ENCODE measurements at places on chromosomes 12 and 14.

DNA sequence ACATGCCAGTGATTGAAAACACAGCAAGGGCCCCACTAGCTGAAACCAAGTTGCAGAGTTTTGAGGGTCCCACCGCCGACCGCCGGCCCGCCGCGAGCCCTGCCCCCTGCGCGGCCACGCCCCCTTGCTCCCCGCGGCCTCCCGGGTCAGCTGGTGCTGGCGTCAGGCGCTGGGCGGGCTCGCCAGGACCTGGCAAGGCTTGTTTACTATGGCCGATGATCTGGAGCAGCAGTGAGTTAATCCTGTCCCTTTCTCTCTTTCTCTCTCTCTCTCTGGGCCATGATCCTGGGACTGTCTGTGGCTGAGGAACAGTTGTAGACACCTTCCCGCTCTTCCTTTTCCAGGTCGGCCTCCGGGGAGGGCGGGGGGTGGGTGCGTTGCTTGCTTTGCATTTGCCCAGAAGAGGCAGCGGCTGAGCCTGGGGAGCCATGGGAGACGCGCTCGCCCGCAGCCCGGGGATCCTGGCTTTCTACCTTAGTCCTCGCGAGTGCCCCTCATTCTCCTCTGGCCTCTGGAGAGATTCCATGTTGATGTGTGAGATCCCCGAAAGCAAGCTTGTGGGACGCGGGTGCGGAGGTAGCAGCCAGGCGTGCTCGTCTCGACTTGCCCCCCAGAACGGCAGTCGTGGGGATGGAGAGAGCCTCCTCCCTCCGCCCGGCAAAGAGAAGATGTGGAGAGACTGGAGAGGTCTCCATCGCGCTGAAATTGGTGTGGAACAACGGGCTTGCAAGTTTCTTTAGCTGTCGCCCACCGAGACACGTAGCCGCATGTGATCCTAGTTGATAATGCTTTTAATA lies at the start of gene ABHD4:
Gene ABHD4 (plus strand): TSS at position 202 of the 797 bp plus-strand sequence. CDS start 7 bp downstream, at position 209.
- DNase-seq = peak; percentile 53

DNA sequence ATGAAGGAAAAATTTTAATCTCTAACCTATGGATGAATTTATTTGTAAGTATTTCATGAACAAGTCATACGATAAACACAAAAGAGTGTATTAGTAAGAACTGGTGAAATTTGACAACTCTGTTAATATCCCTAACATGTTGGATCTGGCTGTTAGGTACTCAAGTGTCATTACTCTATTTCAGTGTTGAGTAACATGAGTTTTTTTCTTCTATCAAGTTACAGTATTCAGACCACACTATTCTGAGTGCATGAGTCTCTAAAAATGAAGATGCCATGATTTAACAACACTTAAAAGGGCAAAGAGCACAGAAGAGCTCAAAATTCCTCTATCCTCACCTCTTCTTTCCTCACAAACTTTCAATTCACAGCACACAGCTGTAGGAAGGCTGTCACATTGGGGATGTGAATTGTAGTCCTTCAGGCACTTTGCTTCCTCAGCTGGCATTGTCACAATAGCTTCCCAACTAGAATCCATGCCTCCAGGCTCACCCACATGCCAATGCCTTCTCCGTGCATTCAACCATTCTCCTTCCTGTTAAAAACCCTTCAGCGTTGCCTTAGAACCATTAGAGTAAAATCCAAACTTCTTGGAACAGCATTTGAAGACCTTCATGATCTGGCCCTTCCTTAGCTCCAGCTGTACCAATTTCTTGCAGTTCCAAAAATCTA lies 73.7 kb upstream of the DBX2 start:
- DNase-seq = no peak

DNA sequence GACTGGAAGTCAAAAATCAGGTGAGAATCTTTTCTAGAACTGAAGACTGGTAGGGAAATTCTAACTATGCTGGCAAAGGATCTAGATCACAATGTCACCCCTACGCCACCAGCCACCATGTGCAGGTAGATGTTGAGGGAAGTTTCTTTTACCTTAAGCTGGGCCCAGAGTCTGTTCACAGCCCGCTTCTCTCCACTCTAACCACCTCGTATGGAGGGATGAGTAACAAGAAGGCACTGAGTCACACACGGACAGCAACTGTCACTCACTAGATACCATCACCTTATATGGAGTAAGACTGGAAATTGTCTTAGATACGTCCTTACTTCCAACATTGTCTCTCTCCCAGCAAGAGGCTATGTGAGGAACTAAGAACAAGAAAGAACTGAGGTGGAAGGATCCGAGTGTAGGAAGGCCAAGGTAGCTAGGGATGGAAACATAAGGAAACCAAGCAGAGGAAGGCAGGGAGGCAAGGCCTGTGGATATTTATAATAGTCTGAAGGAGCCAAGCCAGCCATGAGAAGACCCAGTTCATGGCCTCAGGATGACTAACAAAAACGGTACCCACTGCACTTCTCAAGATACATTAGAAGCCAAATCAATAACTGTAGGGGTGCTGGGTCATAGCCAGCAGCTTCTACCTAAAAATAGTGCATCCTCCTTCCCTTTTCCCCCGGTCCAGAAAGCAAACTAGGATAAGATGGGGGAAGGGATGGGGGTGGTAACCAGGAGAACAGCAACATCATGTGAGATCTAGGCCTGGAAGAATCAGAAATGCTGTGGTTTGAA lies 15.5 kb downstream of the REM2 start:
- DNase-seq = no peak

GRCh38 chr12:26770239-26771070 lies 62.5 kb downstream of the ITPR2 start:
- no peak for DNase-seq

DNA sequence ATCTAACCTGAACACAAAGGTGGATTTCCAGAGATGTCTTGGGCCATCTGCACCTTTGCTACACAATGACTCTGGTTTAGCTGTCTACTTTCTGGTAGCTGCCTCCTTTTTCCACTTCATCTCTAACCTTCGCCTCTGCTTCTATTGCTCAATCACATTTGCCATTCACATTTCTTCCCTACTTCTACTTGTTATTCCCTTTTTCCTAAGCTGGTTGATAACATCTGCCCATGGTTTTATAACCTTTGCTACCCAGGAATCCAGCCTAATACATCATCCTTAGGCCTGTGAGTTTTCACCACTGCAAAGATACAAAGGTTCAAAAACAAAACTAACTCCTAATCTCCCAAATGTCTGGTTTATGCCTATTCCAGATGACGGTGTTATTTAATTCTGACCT lies 13.2 kb downstream of the SPPL3 start:
- DNase-seq = no peak

- no peak for DNase-seq
Observed at GRCh38 chr14:35786856-35787255, 22.2 kb downstream of the RALGAPA1 start.

GRCh38 chr12:90854136-90854689 lies 100.8 kb downstream of the CCER1 start:
- DNase-seq = peak; percentile 16

DNA sequence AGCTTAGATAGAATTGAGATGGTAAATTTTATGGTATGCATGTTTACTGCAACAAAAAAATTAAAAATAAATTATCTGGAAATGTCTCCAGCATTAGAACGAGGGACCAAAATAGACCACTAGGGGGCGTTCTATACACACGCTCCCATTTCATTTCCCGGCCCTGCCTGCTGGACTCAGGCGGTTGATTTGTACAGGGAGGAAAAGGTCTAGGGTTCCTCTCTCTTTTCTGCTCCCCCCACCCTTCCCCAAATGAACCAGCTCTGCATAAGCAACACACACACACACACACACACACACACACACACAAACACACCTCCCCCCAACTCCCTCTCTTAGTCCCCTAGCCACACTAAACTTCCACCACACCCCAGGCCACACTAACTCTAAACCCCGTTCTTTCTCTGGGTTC lies 7.8 kb upstream of the DTX1 start:
- peak; percentile 69 for DNase-seq

DNA sequence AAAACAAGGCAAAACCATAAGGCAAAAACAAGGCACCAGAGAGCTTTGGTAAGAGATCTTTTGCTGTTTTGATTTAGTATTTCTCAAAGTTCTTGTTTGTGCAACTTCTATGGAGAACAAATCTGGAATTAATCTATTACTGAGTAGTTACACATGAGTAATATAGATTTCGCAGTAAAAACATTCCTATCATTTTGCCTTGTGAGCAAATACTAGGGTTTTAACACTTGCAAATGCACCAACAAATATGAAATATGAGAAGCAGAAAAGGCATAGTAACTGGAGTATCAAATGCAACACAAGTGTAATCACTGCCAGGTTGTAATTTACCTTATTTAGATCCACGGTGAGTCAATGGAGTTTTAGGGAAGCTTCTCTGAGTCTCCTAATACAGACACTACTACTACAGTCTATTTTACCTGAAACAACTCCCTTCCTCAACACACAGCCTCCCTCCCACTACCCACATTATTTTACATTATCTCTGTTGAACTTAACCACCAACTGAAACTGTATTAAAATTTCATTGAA lies 324.1 kb downstream of the FLRT2 start:
- no peak for DNase-seq

GRCh38 chr12:111521801-111522200 lies 77.3 kb downstream of the ATXN2 start:
- DNase-seq = no peak

DNA sequence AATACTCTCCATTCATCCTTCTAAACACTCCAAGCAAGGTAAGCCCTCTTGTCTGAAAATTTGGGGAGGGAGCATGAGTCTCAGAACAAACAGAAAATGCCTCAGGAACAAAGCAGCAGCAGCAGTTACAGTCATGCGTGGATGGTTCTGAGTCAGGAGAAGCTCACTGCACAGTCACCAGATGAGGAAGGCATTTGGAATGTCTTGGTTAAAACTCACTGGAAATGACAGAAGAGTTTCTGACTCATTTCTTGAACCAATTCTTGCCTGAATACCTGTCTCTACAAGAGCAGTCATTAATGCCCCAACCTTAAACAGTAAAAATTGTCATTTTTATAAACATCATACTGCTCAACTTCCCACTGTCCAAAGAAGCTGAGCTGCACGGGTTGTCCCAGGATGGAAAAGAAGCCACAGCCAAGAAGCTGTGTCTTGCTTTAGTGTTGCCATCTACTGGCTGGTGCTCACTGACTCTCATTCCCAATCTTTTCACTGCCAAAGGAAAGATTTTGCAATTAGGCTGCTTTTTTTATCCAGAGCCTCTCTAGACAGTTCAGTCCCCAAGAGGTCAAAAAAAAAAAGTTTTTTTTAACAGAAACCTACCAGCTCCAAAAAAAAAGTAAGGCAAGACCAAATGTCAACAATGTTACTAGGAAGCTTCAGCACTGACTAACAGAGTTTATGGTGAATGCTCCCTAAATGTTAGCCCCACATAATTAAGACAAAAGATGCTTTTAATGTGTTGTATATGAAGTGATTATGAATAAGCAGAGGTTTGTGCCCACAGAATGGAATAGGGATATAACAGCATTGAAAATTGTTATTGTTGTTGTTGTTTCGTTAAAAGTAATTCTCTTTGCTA lies 40.4 kb downstream of the KICS2 start:
- DNase-seq = no peak

All from NCI-H1092 (cell line).